Left ventricle myocardium inferior (tissue), 1 donor: ENCODE measurements at places on chromosomes 3 and 15.

GRCh38 chr3:124784686-124785382, 54.6 kb downstream of the UMPS start:
- no peak for DNase-seq

DNA sequence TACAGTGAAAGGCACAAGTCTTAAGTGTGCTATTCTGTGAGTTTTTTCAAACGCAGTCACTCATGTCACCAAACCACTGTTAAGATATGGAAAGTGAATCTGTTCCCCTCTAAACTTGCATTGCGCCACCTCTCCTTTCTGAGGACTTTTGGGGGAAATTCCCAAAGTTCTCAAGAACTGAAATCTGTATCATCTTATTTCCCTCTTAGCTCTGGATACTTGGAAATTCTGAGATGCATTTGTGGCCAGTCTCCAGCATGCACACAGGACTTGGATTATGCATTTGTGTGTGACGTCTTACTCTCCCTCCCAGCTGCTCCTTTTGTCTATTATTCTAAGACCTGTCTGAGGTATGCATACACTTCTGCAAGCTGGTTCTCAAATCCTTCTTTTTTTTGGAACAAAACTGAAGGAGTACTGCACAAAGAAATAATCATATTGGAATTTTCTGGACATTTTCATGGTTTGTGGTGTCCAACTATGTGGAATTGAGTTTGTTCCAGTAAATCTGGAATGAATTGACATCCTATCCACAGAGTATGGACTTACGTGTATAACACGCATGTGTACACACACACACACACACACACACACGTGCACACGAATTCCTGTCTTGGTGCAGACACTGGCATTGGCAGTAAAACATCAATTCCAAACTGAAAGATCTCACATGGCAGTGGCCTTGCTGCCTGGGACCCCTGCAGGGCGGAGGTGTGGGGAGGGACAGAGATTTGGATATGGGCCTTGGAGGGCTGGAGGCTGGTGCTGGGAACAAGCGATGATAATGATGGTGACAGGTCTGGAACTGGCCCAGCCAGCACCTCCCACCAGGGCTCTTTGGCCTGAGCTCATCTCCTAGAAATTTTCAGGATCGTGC, 8.2 kb upstream of the LCTL start:
- DNase-seq: no peak

GRCh38 chr3:196726788-196727675, 12.6 kb upstream of the PAK2 start:
- no peak for DNase-seq

DNA sequence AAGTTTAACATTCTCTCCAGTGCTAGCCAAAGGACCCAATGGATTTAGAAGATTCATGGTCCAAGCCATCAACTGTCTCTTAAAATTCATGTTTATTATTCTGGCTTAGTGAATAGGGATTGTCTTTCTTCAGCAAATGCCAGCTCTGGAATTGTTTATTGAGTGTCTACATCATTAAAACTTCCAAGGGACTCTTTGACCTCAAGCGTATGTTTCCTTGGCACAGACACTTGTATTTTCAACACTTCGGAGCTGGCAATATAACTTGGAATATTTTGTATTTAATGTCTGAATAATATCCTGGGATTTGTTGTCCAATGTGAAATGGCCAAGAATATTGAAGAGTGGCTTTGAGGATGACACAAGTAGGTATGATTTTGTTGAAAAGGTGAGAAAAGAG, 204.2 kb downstream of the EPHA3 start:
- DNase-seq: no peak

DNA sequence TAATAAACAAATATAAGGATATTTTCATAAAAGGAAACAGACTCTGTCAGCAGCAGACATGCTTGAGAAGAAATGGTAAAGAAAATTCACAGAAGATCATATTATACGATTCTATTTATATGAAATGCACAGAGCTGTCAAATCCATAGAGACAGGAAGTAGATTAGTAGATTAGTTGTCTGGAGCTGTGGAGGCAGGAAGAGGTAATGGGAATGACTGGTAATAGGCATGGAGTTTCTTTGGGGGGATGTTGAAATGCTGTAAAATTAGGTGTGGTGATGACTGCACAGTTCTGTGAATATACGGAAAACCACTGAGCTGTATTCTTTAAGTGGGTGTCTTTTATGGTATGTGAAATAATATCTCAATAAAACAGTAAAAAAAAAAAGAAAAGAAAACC, 35.3 kb downstream of the CEP152 start:
- no peak for DNase-seq

- DNase-seq: no peak
These were observed 8.8 kb upstream of the SLC6A6 start for GRCh38 chr3:14393440-14394106.

DNA sequence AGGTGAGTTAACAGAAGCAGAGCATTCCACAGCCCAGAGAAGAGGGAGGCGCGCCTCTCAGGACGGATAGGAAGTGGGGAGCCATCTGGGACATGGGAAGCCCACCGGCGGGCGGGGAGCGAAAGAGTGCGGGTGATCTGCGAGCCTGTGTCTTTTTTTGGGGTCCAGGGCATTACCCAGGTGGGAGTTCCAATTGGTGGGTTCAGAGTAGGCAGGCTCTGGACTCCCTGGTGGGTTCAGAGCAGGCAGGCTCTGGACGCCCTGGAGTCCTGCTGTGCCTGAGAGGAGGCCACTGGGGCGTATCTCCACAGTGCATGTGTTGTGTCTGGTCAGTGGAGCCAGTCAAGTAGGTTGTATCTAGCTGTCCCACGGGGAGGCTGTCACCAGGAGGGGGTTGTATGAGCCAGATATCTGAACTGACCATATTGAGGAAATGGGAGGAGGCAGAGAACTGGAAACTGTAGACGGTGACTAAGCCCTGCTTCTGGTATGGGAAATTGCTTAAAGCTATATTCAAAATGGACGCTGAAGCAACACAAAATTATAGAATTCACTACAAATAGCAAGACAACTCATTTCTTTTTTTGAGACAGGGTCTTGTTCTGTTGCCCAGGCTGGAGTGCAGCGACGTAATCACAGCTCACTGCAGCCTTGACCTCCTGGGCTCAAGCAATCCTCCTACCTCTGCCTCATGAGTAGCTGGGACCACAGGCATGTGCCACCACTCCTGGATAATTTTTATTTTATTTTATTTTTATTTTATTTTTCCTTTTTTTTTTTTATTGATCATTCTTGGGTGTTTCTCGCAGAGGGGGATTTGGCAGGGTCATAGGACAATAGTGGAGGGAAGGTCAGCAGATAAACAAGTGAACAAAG, 34.5 kb upstream of the CHST2 start:
- DNase-seq: no peak

- no peak for DNase-seq
These were observed 248.7 kb upstream of the CBLB start for GRCh38 chr3:106117490-106117858.

DNA sequence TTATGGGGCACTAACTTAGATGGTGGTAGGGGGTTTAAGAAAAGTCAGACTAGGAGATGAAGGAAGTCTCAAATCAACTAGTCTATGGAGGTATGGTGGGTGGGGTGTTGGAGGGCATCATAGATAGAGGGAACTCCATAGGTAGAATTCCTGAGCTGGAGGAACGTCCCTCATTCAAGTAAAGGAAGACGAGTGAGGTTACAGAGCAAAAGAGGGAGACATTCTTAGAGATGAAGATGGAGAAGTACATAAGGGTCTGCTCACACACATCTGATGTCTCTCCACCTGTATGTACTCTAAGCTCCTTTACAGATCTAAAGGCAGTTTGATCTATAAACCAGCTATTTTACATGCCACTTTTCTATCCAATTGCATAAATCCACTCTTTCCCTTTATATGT, 1.4 kb downstream of the PLSCR1 start:
- no peak for DNase-seq

DNA sequence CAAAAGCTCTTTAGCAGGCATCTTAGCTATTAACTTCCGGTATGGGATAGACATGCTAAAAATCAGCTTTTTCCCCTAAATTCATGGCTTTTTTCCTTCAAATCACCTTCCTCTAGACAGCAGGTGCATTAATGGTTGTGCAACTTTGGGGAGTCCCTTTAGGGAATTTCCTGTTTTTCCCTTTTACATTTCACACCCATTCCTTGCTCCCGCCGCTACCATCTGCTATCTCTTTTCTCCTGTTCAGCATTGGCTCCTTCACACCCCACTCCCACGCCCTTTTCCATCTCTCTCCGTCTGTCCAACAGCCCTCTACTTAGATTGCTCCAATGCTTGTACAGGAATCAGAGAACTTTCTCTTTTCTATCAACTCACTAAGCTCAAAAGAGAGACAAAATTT, 43.4 kb downstream of the FEZF2 start:
- DNase-seq: no peak

- no peak for DNase-seq
These were observed 16.9 kb upstream of the LACTB start for GRCh38 chr15:63104727-63105126.

- DNase-seq: no peak
These were observed 30.6 kb downstream of the ASB14 start for GRCh38 chr3:57261929-57262328.

DNA sequence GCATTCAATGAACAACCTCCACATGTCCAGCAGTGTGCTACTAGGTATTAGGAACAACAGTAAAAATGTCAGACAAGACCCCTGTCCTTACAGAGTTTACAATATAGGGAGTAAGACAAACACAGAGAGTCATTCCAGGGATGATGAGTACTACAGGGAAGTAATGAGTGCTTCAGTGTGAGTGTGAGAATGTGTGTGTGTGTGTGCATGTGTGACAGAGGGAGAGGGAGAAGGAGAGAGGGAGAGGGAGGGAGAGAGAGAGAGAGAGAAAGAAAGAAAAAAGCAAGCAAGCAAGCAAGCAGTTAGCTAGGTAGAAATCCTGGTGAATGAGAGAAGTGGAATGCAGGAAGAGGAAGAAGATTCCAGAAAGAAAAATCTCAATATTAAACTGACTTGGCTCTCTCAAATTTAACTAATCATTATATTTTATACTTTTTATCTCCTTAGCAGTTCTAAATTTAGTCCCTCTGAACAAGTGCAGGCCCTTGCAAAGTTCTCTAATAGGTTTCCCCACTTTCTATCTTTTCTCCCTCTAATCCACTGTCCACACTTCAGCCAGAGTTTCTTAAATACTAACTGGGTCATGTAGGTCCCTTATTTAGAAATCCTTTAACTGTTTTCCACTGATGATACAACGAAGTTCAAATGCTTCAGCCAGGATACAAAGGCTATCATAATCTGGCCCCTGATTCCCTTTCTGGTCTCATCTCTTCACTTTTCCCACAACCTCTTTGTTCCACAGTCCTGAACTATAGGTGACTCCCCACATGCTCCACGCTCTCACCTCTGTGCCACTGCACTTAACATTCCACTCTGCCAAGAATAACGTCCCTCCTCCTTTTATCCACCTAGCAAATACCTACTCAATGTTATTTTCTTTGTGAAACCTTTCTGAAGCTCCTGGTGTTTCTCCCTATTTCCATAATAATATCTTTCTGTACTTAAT, 10.3 kb downstream of the DCBLD2 start:
- DNase-seq: no peak

DNA sequence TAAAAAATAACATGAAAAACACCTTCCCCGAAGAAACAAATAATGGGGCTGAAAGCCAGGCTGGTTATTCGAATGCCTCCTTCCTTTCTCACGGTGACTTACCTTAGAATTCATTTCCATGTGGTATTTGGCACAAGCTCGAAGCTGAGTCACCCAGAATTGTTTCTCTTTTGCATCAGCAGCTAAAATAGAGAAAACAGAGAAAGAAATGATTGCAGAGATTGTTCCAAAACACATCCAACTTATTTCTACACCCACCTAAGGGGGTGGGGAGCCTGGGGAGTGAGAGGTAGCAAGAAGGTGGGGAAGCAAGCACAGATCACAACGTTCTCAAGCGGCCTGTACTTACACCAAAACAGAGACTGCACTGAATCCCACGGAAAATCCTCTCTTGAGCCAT, 104.7 kb downstream of the OSBPL10 start:
- no peak for DNase-seq

- DNase-seq: no peak
These were observed 31.4 kb downstream of the MYL3 start for GRCh38 chr3:46831841-46832240.

DNA sequence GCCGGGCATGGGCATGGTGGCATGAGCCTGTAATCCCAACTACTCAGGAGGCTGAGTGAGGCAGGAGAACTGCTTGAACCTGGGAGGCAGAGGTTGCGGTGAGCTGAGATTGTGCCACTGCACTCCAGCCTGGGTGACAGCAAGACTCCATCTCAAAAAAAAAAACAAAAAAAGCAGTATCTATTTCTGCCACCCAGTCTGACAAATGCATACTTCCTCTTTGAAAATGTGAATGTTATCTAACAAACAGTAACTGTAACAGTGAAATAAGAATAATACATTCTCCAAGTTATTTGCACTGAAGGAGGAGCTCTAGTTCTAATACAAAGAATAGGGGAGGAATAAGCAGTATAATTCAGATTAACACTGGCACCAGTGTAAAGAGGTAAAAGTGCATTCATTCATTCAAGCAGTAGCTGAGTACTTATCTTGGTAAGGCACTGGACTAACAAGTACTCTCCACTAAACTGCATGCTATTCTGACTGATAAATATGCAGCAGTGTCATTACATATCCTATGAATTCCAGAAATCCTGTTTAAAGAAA, 12.9 kb downstream of the VPS13C start:
- DNase-seq: no peak

DNA sequence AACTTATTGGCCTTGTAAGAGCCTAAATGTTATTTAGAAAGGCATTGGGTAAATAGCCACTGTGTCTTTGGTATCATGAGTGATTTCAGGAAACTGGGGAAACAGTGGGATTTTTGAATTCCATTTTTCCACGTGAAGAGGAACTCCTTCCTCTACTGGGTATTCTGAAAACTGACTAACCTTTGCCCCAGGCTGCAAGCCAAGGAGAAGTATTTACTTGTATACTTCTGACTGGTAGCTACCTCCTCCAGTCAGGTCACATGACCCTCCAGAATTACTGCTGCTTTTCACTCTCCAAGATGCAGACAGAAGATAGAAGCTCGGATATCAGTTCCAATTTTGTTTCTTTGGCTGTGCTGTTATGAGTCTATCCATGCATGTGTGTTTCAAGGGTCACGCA, 50.9 kb upstream of the MAP3K13 start:
- DNase-seq: no peak

- no peak for DNase-seq
These were observed 319.5 kb downstream of the C3orf38 start for GRCh38 chr3:88469216-88469615.
